ENCODE measurements at places on chromosomes 5 and 9. TPM values are rescaled to one million over a fixed set of nuclear protein-coding genes. Genes with fewer than 3 reads are reported as not detected.

DNA sequence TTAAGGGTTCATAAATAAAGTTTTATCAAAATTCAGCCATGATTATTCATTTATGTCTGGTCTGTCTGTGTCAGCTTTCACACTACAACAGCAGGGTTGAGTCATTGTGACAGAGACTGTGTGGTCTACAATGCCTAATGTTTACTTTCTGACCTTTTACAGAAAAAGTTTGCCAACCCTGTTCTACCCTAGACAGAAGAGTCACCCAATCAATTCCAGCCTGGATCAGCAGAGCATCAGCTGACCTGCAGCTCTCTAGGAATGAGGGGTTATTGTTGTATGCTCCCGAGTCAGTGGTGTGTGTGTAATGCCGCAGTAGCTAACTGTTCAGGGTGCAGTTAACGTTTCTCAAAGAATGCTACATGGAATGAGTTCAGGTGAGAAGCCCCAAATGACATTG is 87.3 kb downstream of the HRH2 start:
- no peak for DNase-seq

- no peak for DNase-seq
These were observed 228.2 kb upstream of the KLF4 start for GRCh38 chr9:107717529-107718314.

DNA sequence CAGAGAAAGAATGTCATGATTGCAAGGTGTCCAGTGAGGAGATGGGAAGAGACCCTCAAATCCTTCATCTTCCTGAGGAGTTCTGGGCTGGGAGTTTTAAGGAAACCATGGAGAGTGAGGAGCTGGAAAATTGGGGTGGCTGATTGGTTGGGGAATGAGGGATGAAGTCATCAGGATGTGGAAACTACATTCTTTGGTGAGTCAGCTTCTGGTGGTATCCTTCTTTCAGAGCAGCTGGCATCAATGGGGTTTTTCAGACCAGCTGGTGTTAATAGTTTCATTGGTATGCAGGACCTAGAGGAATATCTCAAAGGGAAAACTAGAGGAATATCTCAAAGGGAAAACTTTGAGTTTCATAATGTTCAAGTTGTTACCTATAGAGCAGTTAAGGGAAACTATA is 45.2 kb downstream of the RNF180 start:
- DNase-seq = no peak

DNA sequence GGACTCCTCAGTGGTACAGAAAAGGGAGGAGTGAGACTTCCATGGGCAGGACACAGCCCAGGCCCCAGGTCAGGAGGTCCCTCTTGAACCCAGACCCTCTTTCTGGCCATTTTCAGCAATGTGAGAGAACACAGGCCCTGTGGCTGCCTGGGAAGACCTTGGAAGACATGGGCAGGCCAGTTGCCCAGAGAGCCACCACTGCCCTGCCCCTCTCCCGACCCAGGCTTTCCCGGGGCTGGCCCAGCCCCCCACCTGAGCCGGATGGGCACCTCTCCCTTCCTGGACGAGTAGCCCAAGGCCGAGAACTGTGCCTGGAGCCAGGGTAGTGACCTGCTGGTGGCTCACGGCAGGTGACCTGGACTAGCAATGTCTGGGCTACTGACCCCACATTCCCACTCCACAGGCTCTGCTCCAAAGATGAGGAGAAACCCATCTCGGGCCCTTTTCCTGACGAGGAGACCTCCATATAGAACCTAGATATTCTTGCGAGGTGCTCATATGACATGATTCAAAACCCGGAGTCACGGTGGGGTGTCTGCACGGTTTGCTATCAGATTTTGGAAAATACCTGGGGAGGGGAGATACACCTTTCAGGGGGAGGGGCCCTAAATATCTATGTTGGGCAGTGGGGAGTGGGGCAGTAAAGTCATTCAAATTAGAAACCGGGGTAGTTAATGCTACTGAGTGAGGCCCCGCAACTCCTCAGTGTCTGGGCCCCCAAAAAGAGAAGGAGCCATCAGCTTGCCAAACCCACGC is 59.4 kb downstream of the ZNF354C start:
- peak; percentile 60 for DNase-seq

PCDHB15 gene
- 3.4 TPM for total RNA-seq

GRCh38 chr5:67960939-67961338 is 254.6 kb upstream of the PIK3R1 start:
- DNase-seq = no peak

DNA sequence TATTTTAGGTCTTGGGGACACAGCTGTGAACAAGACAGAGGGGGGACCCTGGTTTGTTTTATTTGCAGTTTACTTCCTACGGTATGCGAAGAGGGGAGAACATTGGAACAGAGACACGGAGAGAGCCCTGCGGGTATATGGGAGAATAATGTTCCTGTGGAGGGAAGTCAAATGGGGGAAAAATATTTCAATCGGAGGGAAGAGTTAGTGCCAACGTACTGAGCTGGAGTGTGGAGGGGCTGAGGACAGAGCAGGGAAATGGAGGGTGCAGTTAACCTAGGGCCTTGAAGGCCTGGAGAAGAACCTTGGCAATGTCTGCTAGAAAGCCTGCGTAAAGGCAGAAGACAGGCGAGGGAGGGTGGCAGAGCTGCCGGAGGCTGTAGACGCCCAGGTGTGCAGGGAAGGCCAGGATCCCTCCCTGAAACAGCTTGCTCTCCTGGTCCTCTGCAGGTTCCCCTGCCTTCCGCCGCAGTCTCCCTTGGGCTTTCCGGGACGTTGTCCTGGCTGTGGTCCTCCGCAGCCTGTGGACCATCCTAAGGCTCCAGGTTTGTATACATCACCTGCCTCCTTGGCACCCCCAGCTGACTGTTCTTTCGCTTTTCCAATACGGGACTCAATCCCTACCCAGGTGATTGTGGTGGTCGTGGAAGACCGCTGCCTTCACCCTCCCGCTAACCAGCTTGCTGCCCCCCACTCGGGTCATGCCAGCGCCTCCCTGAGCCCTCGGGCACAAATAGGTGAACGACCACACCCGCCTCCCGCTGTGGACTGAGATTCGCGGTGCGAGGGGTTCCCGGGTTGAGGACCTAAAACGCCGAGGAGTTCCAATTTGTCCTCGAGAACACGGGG is 1.9 kb upstream of the RACK1 start:
- DNase-seq = peak; percentile 86

SGCD gene
- total RNA-seq = 3.9 TPM

DNA sequence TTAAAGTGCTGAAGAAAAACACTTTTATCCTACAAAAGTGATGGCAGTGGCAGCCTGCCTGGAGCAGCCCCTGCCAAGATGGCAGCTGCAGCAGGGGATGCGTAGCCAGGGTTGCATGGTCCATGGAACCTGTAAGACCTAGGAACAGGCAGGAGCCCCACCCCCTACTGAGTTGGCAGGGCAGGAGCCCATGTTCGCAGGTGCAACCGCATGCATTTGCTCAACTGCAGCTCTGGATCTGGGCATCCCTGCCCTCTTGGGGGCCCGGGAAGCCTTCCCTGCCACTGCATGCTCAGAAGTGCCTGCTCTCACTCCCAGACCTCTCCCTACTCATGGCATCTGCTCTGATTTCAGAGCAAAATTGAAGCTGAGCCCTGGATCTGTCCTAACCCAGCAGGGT is 779.6 kb downstream of the CDH18 start:
- no peak for DNase-seq

DNA sequence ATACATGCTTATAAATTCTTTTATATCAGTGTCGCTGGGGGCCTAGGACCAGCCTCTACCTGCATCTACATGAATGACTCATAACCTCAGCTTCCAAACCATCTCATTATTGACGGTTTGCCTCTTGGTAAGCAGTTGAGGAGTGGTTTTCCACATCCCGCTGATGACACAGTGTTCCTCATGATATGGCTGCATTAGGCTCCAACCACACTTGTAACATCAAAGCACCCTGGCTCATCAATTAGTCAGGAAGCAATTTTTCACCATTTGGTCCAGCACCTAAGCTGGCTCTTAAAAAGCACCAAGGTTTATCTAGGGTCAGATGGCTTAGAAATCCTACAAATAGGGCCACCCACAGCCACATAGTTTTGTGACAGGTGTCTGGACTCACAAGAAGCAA is 402.4 kb downstream of the ARHGEF28 start:
- DNase-seq = no peak

- no peak for DNase-seq
These were observed 250.3 kb downstream of the TRIM32 start for GRCh38 chr9:116937361-116937760.

- no peak for DNase-seq
These were observed 23.9 kb upstream of the PPP1R2B start for GRCh38 chr5:156826150-156826549.

DNA sequence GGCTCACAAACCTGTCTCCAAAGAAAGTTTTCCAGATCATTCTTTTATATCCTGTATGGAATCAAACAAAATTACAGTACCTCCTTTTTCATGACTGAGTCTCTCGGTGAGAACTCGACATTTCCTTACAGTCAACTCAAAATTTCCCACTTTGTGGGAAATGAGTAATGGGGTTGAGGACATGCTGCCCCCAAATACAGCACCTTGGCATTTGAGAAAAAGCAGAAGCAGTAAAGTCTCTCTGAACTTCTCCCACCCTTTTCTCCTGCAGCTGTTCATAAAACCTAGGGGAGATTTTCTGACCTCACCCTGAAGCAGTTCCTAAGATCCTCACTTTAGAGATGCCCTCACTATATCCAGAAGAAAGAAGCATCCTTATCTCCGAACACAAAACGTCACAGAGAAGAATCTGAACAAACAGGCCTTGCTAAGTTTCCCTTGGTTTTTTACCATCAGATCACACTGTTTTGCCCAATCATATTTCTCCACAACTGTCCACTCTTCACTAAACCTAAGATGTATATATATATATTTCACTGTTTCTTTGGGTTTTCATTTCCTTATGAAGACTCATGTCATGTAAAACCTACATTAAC is 96.1 kb upstream of the APC start:
- no peak for DNase-seq
